IMR-90 (cell line): ENCODE measurements at places on chromosomes 2 and 18.

DNA sequence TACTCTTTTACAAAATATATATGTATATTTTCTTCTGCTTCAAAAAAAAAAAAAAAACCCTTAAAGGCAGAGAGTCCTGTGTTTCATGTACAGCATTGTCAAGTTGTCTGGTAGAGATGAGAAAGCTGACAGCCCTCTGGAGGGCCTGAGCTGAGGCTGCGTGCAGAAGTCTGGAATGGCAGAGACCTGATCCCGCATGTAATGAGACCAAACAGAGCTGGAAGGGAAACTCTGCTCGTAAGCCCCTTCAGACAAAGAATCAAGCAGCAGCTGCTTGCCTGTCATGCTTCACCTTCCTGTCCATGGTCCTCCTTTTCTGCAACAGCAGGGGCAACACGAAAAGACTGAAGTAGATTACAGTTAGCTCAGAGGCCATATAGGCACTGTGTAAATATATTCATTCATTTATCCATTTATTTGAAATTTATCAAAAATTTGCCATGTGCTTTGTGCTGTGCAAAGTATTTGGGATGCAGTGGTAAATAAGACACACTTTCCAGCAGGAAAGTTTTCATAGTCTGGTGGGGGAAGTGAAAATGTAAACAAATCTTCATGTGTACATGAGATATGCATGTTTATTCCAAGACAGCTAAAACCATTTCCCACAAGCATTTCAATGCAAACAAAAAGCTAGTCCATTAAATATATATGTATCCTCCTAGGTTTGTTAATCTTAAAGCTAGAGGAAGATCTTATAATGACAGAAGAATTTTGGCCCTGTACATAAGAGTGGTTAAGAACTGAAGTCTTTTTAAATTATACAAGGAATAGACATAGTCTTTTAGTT lies 912.7 kb downstream of the CPS1 start:
- DNase-seq: no peak

- DNase-seq: no peak
These were observed 138.2 kb downstream of the ASXL3 start for GRCh38 chr18:33716061-33716683.

DNA sequence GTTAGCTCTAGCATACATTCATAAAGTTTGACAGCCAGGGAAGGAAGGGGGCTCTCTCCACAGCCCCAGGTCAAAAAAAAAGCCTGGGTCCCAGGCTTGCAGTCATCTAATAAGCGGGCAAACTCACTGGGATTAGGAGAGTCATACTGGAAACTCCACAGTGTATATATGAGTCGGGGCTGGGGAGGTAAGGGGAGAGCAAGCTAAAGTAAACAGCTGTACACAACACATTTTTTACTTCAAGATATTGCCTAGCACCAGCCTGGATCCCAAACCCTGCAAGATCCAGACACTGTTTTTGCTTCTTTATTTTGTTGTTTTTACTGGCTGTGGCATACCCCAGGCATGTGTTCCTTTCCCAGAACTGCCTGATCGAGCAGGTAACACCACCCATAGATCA lies 291.3 kb upstream of the TANK start:
- peak; percentile 65 for DNase-seq

GRCh38 chr18:59861963-59862819 lies 37.6 kb upstream of the PMAIP1 start:
- DNase-seq: no peak

- no peak for DNase-seq
These were observed 136.9 kb upstream of the CAB39 start for GRCh38 chr2:230575642-230576324.

GRCh38 chr2:241035818-241036396 lies 37.5 kb downstream of the SNED1 start:
- DNase-seq: no peak
